ENCODE measurements at places on chromosomes 3 and 15. TPM values are rescaled to one million over a fixed set of nuclear protein-coding genes. Genes with fewer than 3 reads are reported as not detected.
A peak's percentile ranks its signal among the peaks of the same experiment; 100 is the strongest.

CKMT1A gene
- not detected for total RNA-seq

- peak; percentile 73 for DNase-seq
Measured at GRCh38 chr3:136952292-136952691, 5.5 kb upstream of the IL20RB start.

GRCh38 chr3:171654809-171655208, 155.5 kb downstream of the PLD1 start:
- DNase-seq, result peak; percentile 21

DNA sequence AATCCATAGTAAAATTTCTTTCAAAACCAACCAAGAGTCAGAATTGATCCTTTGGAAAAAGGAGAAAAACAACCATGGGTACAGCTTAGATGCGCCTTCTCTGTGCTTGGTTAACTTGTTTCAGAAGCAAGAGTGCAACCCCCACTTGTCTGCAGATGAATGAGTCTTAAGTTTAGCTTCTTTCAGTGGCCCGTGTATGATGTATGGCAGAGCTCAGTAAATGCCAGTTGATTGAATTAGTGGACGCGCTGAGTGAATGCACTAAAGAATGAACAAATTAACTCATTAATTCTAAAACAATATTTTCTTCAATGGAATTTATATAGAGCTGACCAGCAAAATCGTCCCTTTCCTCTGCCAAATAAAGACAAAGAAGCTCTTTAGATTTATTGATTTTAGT, 67.0 kb upstream of the ARHGEF3 start:
- no peak for DNase-seq

ABHD2 gene
- 43.6 TPM for total RNA-seq

DNA sequence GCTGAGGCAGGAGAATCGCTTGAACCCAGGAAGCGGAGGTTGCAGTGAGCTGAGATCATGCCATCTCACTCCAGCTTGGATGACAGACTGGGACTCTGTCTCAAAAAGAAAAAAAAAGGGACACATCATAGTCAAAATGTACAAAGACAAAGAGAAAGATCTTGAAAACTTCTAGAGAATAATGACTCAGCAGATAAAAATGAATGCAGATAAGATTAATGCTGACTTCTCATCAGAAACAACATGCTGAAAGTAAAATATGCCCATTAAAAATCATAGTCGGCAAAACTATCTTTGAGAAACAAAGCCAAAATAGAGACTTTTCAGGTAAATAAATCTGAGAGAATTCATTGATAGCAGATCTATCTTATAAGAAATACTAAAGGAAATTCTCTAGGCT, 271.1 kb upstream of the GPR149 start:
- DNase-seq, result peak; percentile 0

DNA sequence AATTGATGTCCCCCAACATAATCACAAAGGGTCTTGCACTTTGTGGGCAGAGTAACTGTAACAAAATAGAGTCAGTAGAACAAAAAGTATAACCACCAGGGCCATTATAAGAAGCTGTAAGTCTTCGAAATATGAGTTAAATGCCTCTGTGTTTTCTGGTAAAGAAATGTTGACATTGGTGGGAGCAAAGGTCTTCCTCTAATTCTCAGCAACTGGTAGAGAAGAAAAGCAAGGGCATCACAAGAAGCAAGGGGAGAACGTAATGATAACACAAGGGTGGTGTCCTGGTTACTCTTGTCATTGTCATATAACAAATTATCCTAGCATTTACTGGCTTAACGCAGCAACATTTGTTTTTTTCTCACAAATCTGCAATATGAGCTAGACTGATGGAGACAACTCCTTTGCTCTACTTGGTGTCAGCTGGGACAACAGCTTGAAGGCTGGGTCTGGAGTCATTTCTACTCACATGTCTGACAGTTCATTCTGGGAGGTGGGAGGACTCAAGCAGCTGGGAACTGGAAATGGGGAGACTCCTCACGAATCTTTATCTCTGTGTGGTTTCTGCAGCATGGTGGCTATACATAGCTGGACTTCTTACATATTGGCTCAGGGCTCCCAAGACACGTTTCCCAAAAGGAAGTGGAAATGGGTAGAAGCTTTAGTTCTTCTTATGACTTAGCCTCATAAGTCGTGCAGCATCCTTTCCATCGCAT, 20.2 kb downstream of the DNAJB11 start:
- no peak for DNase-seq

GOLGA8T gene
- total RNA-seq, result under 0.01 TPM

- DNase-seq, result peak; percentile 38
Measured at GRCh38 chr15:70093481-70094319, 4.0 kb downstream of the TLE3 start.

- peak; percentile 40 for DNase-seq
Measured at GRCh38 chr3:108914774-108915641, 38.7 kb downstream of the GUCA1C start.

TLR9 gene
- total RNA-seq, result not detected

GRCh38 chr3:170027233-170028102, 10.3 kb upstream of the GPR160 start:
- no peak for DNase-seq

- peak; percentile 33 for DNase-seq
Measured at GRCh38 chr3:33067484-33067883, 29.5 kb downstream of the GLB1 start.

DNA sequence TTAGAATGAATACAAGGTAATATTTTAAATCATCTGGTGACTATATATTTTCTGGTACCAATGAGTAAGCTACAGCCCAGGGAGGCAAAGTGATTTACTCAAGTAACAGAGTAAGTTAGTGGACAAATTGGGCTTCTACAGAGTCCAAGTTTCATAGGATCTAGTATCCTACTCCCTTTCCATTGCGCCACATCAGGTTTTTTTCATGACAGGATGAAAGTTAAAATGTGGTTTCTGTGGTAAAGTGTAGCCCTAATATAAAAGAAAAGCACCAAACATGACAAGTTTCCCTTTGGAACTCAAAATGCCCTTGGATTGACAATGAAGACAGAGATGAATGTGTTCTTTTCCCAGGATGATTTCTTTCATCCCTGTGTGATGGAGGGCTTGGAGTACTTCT, 350.8 kb upstream of the ZNF385D start:
- DNase-seq, result no peak

- no peak for DNase-seq
Measured at GRCh38 chr3:76998555-76998954, 41.3 kb upstream of the ROBO2 start.

- no peak for DNase-seq
Measured at GRCh38 chr3:71565316-71565715, 18.2 kb downstream of the FOXP1 start.

- no peak for DNase-seq
Measured at GRCh38 chr3:154753101-154753500, 323.1 kb upstream of the GPR149 start.

- DNase-seq, result no peak
Measured at GRCh38 chr15:69668963-69669362, 216.3 kb downstream of the RPLP1 start.

DNA sequence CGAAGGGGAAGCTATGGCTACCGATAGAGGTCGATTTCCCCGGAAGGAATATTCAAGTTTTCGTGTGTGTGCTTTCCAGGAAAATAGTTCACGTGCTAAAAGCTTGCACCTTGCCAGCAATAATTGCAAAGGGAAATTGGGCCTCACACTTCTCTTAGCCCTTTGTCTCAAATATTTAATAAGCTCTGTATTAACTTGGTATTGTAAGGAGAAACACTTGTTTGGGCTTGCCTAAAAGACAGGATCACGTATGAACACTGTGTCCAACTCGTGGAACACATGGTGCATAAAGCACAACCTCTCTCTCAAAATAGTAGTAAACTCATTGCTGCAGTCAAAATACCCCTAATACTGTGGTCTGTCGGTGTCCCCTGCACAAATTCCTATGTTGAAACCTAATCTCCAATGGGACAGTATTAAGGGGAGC, 352 bp upstream of the TMF1 start:
- no peak for DNase-seq

DNA sequence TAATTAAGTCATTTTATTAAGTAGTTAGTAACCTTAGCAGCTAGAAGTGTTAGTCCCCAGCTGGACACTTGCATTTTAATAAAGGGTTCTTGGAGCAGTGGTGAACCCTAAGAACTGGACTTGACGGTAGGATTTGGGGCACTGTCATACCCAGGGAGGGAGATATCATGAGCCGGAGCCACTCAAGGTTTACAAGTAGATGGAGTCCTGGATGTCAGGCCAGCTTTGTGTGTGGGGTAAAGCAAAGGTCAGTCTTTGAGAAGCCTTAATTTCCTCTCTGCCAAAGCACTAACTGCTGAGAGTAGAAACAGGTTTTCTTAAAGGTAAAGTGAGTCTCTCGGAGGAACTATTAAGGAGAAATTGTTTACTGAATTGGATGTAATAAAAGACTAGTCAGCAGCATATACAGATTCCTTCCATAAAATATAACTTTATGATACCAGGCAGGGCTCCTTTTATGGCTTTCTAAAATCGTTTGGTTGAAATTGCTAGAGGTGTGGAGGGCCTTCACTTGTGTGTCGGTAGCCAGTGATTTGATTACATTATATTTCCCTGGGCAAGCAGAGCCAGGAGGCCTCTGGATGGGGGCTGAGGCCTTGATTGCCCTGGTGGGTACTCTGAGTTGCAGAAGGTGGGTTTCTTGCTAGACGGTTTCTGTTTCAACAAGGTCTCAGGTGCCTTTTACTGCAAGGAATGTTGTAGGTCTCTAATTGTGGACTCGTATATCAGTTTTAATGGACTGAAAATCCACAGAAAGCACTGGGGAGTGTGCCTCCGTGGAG, 23.1 kb downstream of the SQOR start:
- DNase-seq, result no peak

ARPIN gene
- total RNA-seq, result 16.1 TPM

C3orf22 gene
- not detected for total RNA-seq

DNA sequence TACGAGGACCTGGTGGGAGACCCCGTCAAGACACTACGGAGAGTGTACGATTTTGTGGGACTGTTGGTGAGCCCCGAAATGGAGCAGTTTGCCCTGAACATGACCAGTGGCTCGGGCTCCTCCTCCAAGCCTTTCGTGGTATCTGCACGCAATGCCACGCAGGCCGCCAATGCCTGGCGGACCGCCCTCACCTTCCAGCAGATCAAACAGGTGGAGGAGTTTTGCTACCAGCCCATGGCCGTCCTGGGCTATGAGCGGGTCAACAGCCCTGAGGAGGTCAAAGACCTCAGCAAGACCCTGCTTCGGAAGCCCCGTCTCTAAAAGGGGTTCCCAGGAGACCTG, 2.5 kb downstream of the CHST2 start:
- DNase-seq, result no peak

DNA sequence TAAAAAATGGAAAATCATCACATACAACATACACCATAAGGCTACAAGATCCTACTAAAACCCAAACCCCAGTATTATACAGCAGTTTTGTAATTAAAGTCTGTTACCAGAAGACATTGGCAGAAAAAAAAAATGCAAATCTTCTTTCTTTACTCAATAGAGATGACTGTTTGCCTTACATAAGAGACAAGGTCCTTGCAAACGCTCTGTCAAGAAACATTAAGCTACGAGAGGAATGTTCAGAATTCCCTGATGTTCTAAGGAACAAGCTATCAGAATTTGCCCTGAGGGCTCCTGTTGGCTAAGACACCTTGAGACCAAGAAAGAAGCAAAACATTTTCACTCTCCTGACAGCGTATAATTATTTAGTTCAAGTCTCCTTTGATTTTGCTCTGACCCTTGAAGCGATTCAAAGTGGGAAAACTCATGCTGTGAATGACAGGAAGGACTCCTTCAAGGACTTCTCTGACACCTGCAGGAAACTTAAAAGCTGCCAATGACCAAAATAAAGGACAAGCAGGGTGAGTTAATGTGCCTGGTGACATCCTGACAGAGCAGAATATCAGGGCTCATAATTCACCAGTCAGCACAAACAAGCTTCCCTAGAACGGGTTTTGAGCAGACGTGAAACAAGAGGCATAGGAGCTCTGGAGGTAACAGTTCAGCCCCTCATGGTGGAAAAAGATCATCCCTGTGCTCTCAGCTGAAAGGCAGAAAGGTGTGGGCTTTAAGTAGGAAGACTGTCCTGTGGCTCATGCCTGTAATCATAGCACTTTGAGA, 2.5 kb downstream of the SCAMP2 start:
- DNase-seq, result peak; percentile 62

GRCh38 chr15:54836052-54836795, 360.5 kb downstream of the RSL24D1 start:
- no peak for DNase-seq

DNA sequence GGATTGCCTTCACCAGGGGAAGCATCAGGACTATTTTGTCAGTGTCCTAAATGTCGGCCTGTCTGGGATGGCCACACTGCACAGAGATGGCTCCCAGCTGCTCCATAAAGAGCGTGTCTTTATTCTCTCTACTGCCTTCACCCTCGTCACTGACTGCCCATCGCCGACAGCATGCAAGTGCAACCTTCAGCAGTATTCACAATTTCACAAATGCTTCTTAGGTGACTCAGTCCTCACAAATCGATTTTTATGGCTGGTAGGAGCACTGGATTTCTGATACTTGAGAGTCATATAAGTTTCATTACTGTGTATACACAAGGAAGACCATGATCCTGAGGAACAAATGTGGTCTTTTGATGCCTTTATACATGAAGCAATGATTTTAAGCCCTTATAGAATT, 1.1 kb upstream of the SSUH2 start:
- DNase-seq, result no peak

DNA sequence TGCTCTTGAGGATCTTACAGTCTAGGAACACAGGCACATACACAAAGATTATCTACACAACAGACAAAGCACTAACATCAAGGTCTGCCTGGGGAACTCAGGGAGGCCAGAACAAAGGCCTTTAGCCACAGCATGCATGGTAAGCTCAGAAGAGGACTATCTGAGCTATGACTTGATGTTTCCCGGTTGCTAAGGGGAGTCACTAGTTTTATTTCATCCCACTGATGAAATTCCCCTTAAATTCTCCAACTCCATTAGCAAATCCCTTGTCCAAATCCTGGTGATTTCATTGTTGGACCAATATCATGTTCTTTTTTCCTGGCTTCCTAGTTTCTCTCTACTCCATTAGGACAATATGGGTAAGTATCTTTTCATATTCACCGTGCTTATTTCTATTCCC, 23.3 kb downstream of the FBN1 start:
- DNase-seq, result no peak

DNA sequence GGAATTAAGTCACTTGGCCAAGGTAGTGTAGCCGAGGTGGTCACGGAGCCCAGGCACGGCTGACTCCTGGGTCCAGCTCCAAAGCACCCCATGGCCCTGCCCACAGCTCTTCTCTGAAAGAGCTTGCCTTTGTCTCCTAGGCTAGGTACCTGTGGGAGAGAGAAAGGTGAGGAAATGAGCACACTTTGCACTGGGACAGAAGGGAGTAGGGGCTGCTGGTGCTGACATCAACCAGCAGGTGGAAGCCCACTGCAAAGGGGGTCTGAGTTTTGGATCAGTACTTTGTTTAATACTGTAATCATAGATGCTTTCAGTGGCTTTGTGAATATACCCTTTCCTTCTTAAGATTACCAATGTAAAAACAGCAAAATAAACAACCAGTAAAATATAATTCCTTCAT, 128.3 kb upstream of the EIF1B start:
- DNase-seq, result no peak

DNA sequence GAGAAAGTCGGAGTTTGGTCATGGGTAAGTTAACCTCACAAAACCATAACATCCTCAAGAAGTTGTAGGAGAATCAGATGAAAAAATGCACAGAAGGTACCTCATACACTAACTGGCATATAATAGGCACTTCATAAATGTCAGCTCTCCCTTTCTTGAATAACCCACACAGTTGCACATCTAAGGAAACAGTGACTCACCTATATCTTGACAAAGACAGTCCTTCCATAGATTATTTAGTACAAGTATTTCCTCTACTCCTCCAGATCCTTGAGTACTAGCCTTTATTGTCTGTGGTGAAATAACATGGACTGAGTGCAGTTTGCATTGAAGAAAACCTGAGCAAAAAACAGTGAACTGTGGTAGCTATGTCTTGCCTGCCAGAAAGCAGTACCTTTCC, 46.6 kb downstream of the MAGI1 start:
- DNase-seq, result no peak

Data from fibroblast of villous mesenchyme (primary cell).